Panc1 (cell line): ENCODE measurements at places on chromosomes 4 and X. TPM values are rescaled to one million over a fixed set of nuclear protein-coding genes. Genes with fewer than 3 reads are reported as not detected.
A peak's percentile ranks its signal among the peaks of the same experiment; 100 is the strongest.

The DOK7 gene
- 2.4 TPM for total RNA-seq

DNA sequence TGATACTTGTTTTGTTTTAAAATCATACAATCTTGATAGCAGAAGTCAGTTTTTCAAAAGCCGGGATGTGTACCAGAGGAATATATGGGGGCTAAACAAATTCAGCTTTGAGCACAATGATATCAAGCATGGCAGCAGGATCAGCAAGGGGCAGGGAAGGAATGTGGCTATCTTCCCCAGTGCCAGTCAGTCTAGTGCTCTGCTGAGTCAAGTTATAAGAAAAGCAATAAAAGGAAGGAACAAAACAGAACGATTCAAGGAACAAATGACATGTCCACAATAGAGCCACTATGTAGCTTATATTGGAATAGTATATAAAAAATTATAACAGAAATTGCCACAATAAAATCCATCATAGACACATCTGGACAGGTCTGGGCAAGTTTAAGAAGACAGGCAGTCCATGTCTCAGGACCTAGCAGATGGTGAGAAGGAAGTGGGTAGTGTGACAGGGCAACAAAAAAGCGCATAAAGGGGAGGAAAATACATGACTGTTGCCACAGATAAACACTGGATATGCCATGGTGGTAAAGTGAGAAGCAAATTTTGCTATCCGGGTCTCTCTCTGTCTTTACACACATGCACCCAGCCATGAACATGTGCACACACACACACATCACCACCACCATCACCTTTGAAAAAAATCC, 518.2 kb upstream of the HTR2C start:
- DNase-seq, result no peak
- no peak overlapping the region for H3K27ac ChIP-seq
- H3K27me3 ChIP-seq, result no peaks in the 10 kb centered on the region
- H3K4me3 ChIP-seq, result no peak overlapping the region

DNA sequence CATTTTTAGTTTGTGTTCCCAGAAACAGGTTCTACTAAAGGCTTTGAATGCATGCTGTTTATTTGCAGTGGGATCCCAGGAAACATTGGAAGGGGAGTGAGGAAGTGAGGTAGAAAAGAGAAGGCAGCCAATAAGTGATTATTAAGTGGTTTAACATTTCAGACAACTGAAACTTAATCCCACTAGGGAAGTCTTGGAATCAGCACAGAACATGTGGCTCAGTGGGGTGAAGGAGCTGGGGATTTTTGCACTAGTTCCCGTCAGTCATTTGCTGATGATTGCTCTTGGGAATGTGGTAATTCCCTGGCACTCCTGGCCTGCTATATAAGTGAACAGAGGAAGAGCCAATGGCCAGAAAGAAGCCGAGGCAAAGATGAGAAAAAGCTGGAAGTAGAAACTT, 1053.0 kb upstream of the IGFBP7 start:
- H3K27ac ChIP-seq, result no peak overlapping the region
- no peak for DNase-seq
- no peaks in the 10 kb centered on the region for H3K27me3 ChIP-seq
- H3K4me3 ChIP-seq, result no peak overlapping the region
- H3K36me3 ChIP-seq, result no peaks in the 10 kb centered on the region

GRCh38 chr4:47313384-47313783, 150.1 kb downstream of the COMMD8 start:
- no peak overlapping the region for H3K27ac ChIP-seq
- no peak for DNase-seq
- no peaks in the 10 kb centered on the region for H3K4me1 ChIP-seq
- no peak overlapping the region for H3K4me3 ChIP-seq
- no peaks in the 10 kb centered on the region for H3K27me3 ChIP-seq
- H3K36me3 ChIP-seq, result no peaks in the 10 kb centered on the region

DNA sequence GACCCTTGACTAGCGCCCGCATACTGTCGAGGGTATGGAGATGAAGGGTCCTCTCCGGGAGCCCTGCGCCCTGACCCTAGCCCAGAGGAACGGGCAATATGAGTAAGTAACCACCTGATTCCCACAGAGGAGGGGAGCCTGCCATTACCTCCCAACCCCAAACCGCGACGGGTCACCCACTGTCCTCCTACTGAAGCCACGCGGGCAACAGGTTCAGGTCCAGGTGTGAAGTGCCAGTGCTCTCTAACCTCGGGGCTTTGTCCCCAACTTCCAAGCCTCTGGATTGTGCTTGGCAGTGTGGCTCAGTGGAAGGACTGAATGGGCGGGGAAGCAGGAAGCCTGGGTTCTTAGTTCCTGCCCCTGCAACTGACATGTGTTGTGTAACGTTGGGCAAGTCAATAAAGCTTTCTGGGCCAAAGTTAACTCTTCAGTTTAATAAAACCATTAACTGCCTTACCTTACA, 694 bp downstream of the OCRL start:
- no peak for DNase-seq
- H3K4me3 ChIP-seq, result peak overlapping the region; percentile 71
- no peaks in the 10 kb centered on the region for H3K36me3 ChIP-seq

DNA sequence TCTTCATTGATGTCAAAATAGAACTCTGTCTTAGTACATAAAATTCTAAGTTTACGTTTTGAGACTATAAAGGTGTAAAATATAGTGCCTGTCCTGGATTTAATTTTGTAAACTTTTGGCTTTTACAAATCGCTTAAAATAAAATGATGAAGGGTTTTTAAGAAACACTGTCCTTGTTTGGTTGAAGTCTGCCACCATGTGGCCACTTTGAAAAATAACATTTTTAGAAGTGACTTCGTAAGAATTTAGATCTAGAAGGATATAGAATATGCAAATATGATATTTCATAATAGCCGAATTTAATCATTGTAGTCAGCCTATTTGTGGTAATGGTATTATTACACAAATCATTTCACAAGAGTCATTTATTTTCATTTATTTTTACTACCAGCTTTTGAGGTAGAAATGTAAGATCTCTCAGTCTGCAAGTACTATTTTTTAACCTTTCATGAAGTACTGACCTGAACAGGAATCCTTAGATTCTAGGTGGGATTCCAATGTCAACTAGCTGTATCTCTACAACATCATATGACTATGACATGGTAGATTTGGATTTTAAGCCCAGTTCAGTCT, 31.0 kb upstream of the FAT4 start:
- no peaks in the 10 kb centered on the region for H3K4me1 ChIP-seq
- H3K27me3 ChIP-seq, result no peaks in the 10 kb centered on the region
- H3K36me3 ChIP-seq, result no peaks in the 10 kb centered on the region
- no peak overlapping the region for H3K27ac ChIP-seq

DNA sequence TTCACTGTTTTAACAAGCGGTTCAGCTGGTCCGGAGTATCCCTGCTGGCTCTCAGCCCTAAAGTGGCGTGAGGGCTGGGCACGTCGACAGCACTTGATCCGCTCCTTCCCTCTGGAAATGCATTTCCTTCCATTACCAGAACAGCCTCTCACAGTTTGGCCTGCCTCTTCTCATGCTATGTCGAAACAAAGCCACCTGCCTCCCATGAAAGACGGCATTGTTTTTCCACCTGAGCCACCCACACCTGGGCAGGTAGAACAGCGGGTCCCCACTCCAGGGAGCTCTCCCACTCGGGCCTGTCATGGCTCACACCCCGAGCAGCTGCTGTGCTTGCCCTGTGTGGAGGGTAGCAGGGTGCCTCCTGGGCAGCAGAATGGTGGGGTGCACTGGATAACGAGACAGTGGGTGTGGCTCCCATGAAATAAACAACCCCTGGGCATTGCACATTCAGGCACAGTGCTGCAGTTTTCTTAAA, 86.2 kb downstream of the FHDC1 start:
- no peaks in the 10 kb centered on the region for H3K36me3 ChIP-seq
- no peaks in the 10 kb centered on the region for H3K27me3 ChIP-seq
- H3K4me3 ChIP-seq, result no peak overlapping the region
- no peaks in the 10 kb centered on the region for H3K4me1 ChIP-seq
- DNase-seq, result no peak

The ERVMER34-1 gene
- total RNA-seq, result 0.67 TPM

GRCh38 chrX:49912086-49912485, 10.3 kb upstream of the CLCN5 start:
- no peak overlapping the region for H3K27ac ChIP-seq
- DNase-seq, result no peak
- H3K4me3 ChIP-seq, result no peak overlapping the region
- H3K27me3 ChIP-seq, result no peaks in the 10 kb centered on the region; the same call in none of the 2 replicates

DNA sequence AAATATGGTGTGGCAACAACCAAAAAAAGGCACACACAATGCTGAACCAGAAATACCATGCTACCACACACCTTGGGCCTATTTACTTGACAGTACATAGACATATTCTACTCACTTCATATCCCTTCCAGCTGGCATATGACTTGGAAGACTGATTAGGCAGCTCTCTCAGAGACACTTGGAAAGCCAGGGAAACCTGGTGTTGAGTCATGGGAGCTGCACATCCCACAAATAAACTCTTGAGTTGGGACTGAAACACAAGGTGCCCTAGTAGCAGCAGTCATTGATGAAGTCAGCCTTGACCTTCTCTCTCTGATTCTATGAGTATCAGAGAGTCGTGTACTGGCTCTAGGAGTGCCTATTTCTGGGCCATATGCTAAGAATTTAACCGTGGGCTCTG, 776.6 kb upstream of the LCORL start:
- H3K27me3 ChIP-seq, result no peaks in the 10 kb centered on the region
- H3K4me1 ChIP-seq, result no peaks in the 10 kb centered on the region
- no peaks in the 10 kb centered on the region for H3K36me3 ChIP-seq
- DNase-seq, result no peak

GRCh38 chr4:38774181-38774955, 8.4 kb downstream of the TLR10 start:
- H3K4me3 ChIP-seq, result no peak overlapping the region
- no peak for DNase-seq
- no peaks in the 10 kb centered on the region for H3K36me3 ChIP-seq
- H3K4me1 ChIP-seq, result no peaks in the 10 kb centered on the region
- H3K27me3 ChIP-seq, result no peaks in the 10 kb centered on the region

DNA sequence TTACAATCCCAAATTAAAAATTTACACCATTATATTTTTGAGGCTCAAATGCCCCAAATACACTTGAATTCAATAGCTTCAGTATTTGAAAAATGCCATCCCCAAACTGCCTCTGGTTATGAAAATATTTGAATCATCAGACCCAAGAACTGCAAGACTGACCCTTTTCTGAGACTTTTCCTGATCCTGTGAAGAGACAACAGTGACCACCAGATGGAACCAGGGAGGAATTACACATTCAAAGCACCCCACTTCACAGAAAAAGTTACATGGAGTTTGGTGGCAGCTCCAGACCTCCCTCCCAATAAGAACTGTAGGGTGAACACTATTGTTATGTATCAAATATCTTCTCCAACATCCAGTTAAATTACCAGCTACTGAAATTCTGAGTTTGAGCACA, 44.0 kb upstream of the SCD5 start:
- H3K4me3 ChIP-seq, result no peak overlapping the region
- no peak overlapping the region for H3K27ac ChIP-seq
- no peaks in the 10 kb centered on the region for H3K4me1 ChIP-seq
- H3K27me3 ChIP-seq, result no peaks in the 10 kb centered on the region

The AASDH gene
- total RNA-seq, result 5.4 TPM
